Chondrocyte (in vitro differentiated cells): ENCODE measurements at places on chromosomes 1 and 21. TPM values are rescaled to one million over a fixed set of nuclear protein-coding genes. Genes with fewer than 3 reads are reported as not detected.

GRCh38 chr21:17461014-17461413 lies 51.8 kb upstream of the CXADR start:
- no peak for DNase-seq

PADI2 gene
- 20.9 to 74.9 TPM (median 72.6 TPM) in 3 replicates for total RNA-seq

- DNase-seq = no peak
These were observed 154.6 kb downstream of the PLA2G4A start for GRCh38 chr1:186983327-186983726.

DNA sequence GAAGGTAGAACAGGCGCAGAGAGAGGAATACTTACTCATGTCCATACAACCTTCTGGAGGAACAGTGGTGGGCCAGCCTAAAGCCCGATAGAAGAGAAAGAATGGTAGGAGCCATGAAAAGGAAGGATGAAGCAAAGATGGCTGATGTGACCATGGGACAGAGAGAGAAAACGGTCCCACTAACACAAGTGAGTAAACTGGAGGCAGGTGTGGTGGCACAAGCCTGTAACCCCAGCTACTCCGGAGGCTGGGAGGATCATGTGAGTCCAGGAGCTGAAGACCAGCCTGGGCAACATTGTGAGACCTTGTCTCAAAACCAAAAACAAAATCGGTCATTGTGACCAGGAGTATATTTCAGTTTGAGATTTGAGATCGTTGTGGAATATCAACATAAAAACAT lies 49.4 kb downstream of the C1orf198 start:
- no peak for DNase-seq

DNA sequence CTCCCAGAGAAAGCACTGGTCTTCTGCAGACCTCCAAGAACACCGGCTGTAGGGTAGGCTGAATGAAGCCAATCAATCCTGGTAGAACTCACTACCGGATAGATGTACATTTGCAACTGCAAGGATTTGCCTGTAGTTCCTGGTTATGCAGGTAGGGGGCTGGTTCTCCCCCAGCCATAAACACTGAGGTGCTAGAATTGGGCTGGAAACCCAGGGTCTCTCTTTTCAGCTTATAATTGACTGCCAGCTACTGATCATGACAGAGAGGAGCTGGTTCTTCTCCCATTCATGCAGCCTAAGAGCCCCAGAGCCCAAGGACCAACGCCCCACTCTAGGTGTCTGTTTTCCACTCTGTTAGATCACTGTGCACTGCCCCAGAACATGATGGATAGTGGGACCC lies 21.5 kb upstream of the MTARC2 start:
- DNase-seq = no peak

DNA sequence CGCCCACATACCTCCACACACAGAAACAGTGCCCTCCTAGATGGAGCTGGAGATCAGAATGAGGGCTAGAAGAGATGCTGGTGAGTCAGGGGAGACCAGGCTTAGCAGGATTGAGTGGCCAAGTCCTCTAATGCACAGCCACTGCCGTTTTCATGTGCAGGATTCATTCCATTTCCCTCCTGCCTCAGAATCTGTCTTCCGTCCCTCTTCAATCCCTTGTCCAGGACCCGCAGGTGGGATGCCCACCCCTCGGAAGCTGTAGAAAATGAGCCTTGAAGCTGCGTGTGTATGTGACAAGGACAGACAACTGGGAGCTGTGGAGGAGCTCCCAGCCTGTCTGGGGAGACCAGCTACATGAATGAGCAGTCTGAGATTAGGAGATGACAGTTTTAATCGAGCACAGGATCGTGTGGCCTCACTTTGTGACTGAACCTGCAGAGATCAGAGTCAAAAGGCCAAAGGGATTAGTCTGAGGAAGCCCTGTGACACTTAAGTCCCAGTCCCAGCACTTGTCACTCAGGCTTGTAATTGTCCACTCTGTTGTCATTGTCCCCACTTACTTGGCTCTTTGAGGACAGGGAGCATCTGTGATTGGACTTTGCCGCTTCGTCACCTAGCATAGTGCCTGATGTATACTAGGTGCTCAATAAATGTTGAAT lies 22.0 kb downstream of the LGR6 start:
- no peak for DNase-seq

SPRR3 gene
- not detected in 3 replicates for total RNA-seq

DNA sequence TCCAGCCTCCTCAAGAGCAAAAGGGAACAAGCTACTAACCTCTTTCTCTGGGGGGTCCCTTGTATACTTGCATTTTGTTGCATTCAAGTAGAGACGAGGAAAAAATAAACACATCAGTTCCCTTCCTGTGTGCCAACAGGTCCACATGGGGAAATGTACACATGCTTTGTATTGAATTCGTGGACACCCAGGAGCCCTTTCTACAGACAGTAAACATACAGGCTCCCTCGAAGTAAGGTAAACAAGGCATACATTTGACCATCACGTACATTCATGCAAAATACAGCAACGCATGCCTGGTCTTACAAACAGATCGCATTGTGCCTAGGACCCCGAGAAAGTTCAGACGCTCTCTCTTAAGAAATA lies 1.1 kb downstream of the KCND3 start:
- DNase-seq = no peak

KCNJ9 gene
- not detected in 3 replicates for total RNA-seq

GRCh38 chr1:68049941-68050878 lies at the start of gene DIRAS3:
Gene DIRAS3 (minus strand): TSS chr1:68050627. CDS start chr1:68047297, 3,330 bp downstream.
- DNase-seq = no peak

SAMSN1 gene
- total RNA-seq = not detected in 3 replicates

MTARC1 gene
- total RNA-seq = 2.5 to 5.4 TPM (median 2.8 TPM) in 3 replicates
